ENCODE measurements at places on chromosomes 1 and 21. TPM values are rescaled to one million over a fixed set of nuclear protein-coding genes. Genes with fewer than 3 reads are reported as not detected.
A peak's percentile ranks its signal among the peaks of the same experiment; 100 is the strongest.

Gene TMPRSS2
- total RNA-seq = 0.84 TPM

DNA sequence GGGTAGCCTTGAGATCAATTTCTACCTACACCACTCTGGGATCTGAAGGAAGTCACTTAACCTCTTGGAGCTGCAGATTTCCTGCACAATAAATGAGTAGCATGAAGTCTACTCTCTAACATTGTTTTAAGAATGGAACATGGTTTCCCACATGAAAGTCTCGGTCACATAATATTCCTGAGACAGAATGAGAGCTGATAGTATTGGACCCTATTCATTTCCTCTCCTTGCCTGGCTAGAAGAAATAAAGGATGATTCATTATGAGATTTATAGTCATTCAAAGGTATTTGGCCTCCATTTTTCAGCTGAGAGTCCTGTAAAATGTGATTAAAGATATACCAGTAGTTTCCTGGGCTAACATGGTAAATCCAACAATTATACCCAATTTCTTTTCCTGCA lies 56.7 kb downstream of the ARHGAP29 start:
- no peak for DNase-seq

DNA sequence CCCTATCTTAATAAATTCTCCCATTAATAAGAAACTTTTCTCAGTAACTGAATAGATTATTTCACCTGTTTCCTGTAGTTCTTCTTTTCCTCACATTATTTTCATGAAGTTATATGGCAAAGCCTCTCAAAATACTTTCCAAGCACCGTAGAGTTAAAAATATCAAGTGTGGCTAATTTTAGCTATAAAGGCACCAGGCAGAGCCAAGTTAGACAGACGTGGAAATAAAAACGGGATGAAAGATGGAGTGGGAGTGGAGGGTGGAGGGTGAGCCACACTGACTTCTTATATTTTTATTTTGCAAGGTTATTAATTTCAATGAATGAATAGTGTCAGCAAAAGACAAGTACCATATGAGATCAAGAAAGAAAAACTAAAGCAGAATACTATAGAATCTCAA lies 71.7 kb downstream of the ENAH start:
- DNase-seq = no peak

GRCh38 chr1:43957407-43958040 lies 10.8 kb downstream of the IPO13 start:
- no peak for DNase-seq

GRCh38 chr1:46508757-46509156 lies 19.1 kb downstream of the DMBX1 start:
- no peak for DNase-seq

DNA sequence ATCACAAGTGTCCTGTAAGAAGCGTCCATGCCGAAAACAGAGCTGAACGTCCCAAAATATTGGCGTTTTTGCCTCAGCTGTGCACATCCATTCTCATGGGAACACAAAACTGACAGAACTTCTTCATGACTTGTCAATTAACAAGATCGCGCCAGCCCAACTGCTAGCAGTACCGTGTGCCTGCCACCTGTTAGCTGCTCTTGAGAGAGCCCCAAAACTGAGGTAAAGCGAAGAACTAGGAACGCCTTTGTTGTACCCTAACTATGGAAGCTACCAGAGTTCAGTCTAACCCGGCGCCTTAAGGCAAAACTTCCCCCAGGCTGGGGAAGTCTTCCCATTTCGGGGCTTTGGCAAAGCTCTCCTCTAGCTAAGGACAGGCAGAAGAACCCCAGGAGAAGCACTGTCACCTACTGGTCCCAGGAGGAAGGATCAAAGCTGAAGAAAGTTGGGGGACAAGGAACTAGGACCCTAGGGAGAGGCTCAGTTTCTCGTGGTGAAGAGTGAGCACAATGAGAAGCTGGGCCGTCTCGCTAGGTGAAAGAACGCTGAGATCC lies 719 bp downstream of the EYA3 start:
- DNase-seq = peak; percentile 9

DNA sequence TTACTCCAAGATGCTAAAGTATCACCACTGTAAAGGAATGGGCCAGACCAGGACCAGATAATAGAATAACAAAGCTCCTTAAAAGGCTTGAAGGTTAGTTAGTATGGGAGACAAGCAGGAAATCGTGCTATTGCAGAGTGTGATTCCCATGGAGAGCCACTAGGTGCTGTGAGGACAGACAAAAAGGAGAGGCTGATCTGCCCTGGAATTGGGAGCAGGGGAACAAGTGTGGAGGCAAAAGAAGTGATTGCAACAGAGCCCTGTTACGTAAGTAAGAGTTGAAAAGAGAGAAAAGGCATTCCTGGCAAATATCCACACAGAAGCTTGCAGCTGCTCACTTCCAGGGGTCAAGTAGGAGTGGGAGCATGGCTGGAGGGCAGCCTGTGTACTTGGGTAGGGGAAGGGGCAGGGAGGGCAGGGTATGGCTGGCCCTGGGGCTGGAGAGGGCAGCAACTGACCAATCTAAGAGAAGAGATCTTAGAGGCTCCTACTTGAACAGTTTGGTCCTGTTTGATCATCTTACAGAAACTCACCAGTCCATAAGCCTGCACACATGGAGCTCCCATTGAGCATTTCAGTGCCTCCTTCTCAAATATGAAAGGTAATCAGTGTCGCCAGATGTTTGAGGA lies 207.7 kb upstream of the GJB5 start:
- DNase-seq = no peak

- DNase-seq = no peak
Observed at GRCh38 chr1:44903011-44903680, 60.1 kb upstream of the PTCH2 start.

DNA sequence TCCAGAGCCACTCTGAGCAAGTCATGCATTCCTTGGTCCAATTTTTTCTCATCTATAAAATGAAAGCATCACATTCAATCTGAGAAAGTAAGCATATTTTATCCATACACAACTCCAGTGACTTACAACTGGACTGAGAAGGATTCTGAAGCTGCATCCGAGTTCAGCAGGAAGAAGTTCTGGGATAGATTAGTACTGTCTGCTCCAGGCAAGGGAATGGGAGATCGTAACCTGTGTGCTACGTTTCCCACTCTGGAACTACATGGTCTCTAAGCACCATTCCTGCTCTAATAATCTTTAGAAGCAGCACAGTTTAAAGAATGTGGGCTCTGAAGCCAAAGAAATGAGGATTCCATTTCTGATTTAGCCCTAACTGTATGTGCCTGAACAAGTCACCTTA lies 79.4 kb downstream of the LACTBL1 start:
- no peak for DNase-seq

Gene KCNJ15
- total RNA-seq = 1.8 TPM

Gene PLA2G2C
- total RNA-seq = not detected

Gene MANEAL
- total RNA-seq = 0.67 TPM

Data from astrocyte (in vitro differentiated cells and primary cell).